ENCODE measurements at places on chromosomes 5 and 9. TPM values are rescaled to one million over a fixed set of nuclear protein-coding genes. Genes with fewer than 3 reads are reported as not detected.

DNA sequence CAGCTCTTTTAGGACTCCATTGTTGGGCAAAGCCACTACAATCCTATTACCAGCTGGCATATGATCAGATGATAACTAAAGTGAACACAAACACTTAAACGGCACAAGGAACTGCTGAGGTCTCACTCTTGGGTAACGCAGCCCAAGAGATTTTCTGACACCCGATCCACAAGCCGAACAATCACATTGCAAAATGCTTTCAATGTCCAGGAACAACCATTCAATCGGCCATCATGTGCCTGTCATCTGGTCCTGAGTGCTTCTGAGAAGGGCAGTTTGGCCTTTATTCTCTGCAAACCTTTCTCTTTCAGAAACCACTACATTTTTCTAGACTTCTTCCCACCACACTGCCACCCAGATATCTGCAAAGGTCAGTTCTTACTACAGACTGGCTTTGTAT is 283.1 kb downstream of the GLIS3 start:
- DNase-seq: no peak

GCNT1 gene
- 20.2 TPM for polyA plus RNA-seq

IFNA13 gene
- polyA plus RNA-seq: not detected

TAF11L10 gene
- polyA plus RNA-seq: not detected

GRCh38 chr9:92180669-92181181 is 65.5 kb upstream of the SPTLC1 start:
- DNase-seq: peak; percentile 18

CTXN3 gene
- 0.57 TPM for polyA plus RNA-seq

DNA sequence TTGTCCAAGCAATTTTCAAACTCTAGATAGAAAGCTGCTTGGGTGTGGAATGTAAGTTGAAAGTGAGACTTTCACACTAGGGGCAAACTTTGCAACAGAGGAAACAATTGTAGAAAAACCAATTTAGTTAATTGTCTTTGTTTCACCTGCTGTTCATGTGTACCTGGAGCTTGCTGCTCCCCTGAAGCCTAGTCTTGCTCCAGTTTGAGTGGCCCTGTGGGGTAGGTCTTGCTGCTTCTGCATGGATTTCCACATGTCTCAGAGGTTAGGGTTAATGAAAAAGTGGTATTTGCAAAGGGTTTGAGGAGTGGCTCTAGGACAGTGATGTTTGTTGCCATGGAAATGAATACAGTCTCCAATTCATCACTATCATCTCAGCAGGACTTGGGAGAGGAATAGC is 182.2 kb downstream of the FSTL4 start:
- DNase-seq: no peak

DNA sequence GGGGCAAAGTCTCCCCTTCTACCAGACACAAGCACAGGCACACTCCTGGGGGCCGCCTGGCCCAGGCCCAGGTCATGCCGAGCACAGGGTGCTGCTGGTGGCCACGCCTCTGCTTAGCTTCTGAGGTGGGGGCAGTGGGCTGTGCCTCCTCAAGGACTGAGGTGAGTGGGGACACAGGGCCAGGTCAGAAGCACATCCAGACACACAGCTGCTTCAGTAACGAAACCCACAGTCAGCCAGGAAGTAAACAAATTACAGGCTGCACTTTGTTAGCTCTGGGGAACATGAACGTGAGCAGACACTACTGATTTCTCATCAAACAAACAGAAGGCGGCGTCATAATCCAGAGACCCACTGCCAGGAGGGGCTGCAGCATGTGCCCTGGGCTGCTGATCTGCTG is 192.4 kb downstream of the HSPA4 start:
- DNase-seq: no peak

GRCh38 chr5:3122216-3122615 is 370.7 kb upstream of the IRX2 start:
- DNase-seq: no peak

DNA sequence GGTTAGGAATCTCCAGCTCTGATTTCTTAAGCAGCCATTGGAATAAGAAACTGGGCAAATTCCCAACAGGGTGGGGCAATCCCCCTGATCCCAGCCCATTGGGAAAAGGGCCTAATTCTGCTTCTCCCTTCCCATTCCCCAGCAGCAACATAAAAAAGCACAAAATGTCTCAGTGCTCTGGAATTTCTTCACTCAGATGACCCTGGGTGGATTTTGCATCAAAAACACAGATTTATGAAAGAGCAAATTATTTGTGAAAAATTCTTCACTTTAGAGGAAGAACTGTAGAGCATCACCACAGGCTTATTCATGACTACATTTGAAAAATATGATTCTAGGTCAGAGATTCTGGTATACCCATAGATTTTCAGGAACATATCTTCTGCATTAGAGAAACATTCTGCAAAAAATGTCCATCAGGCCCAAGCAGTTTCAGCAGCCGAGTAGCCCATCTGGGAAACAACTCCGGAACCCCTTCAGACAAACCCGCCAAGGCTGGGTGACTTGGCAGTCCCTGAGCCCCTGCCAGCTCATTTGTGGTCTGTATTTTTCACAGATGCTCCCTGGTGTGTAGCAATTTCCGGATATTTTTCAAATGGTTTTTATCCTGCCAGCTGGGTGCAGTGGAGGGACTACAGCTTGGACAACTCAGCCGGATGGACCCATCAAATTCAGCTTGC is 102.1 kb upstream of the RANBP3L start:
- no peak for DNase-seq

FGF10 gene
- 5.0 TPM for polyA plus RNA-seq

- peak; percentile 62 for DNase-seq
These were observed 66.4 kb downstream of the MACROH2A1 start for GRCh38 chr5:135332519-135333150.

DNA sequence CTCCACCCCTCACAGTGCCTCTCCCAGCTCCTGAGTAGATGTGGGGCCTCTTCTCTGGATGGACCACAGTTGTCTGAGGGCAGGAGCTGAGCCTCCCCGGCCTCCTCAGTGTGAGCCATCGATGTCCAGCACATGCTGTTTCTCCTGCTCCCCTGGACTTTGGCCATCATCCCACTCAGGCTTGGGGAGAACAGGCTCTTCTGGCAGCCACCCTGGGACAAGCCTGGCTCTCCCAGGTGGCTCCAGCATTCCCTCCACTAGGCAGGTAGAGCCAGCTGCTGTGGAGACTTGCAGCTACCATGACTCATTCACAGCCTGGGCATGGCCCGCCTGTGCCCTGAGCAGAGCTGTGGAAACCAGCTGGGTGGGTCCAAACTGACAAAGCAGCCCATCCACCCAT is 77.0 kb downstream of the CSNK1A1 start:
- DNase-seq: no peak

DNA sequence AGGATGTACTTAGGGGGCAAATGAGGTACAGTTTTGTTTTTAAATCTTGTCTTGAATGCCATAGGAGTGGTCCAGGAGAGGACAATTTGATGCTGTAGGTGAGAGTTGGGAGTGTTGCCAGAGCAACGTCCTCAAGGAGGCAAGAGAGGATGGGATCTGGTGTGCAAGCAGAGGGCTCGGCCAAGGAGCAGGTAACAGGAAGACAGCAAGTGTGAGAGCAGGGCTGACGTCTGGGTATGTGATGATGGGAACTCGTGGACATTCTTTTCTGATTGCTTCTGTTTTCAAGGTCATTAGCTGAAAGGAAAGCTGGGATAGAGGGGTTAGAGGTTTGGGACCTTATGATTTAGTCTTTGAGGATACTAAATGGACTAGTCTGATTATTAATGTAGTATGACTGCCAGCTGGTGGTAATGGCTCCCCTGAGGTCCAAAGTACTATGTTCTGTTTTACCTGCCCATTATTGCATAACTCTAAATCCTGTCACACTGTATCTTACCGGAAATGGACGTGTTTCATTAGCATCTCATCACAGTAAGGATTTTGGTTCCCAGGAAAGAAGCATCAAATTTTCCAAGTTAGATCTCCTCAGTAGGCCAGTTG is 15.4 kb downstream of the GNPDA1 start:
- no peak for DNase-seq

- peak; percentile 19 for DNase-seq
These were observed 605 bp downstream of the CHSY3 start for GRCh38 chr5:129904667-129905472.

DNA sequence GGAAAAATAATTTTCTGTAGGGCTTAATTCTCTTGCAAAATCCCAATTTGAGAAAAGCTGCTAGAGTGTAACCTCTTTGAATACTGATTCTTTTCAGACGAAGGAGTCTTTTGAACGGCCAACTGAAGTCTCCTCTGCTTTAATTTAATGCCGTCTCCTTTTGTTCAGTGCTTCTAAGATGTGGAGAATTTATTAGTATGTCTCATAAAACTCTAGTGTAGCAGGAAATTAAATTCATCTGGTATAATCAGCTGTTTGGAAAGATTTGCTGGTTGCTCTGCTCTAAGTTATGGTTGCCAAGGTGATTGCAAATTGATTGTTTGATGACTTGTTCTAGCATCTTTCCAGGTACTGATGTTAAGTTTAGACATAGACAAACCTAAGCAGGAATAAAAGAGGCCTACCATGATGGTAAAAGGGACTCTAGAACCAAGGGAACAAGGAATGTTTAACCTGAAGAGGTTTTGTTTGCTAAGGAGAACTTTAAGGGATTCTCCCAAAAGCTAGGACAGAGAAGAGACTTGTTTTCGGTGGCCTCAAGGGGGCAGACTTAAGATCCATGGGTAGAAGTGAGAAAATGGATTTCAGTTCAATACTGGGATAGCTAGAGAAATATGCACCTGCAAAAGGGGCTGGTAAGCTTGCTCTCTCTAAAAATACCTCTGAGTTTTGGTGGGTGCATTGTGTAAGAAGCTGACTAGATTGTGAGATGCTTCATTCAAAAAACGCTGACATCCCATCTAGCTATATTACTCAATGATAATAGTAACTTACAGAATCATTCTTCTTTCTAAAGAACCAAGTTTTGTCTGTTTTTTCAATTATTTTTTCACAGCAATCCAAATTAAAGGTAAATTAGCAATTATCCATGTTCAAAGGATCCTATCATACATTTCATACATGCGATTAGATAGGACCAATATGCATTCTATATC is 5.7 kb upstream of the ADRB2 start:
- DNase-seq: no peak

DNA sequence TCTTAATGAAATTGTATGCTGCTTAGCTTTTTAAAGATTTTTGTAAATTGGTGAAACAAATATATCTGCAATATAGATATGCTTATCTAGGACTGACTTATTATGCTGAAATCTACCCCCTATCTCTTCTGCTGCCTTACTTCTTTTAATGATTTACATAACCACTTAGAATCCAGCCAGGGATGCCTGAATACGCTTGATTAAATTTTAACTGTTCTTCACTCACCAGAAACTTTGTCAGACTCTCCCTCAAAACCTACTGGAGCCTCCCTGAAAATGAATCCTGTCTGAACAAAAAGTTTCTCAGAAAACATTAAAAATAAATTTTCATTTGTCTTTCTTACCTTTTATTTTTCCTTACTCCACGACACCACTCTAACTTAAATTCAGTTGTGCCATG is 111.7 kb downstream of the ST8SIA4 start:
- DNase-seq: no peak

DNA sequence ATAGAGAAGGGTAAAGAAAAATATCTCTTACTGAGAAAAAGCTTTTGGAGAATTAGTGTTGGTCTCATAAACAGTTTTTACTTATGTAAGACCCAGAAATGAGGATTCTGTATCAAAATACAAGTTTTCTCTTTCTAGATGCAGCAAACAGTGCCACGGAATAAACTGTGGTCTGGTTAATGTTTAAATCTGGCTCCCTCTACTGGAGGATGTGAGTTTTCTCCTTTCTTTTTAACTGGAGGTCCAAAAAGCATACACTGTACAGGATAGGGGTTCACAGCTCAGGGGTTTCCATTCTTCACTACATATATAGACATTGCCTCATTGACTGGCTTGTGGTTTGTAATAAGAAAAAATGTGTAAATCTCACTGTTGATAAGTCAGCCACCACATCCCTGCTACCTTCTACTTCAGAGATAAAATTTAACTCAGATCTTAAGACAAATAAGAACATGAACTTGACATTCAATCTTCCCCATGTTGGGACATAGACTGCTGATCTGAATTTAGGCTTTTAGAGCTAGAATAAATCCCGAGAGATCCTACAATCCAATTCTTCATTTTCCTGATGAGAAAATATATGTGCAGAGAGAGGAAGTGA is 98.9 kb downstream of the CFAP95 start:
- DNase-seq: peak; percentile 44

- DNase-seq: peak; percentile 74
These were observed 33.1 kb downstream of the BOD1 start for GRCh38 chr5:173583346-173583745.

TRAF1 gene
- polyA plus RNA-seq: 4.0 TPM

DNA sequence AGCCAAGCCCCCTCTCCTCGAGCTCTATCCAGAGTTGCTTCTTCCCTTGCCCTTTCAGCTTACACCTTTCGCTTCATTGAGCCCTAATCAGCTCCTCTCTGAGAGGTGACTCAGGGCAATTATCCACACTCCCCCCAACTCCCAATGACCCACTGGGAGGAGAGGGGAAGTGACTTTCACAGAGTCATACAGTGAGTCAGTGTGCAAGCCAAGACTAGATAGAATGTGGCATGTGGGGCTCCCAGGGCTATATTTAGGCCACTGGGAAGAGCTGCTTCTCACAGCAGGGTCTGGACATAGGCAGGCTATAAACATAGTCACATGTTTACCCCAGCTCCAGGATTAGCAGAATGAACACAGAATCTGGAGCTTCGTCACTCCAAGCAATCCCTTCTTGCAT is 57.4 kb downstream of the NRG2 start:
- no peak for DNase-seq

GRCh38 chr5:16936150-16936988 is at the start of gene MYO10:
TSS of gene MYO10 (minus strand) at chr5:16936288. CDS start at chr5:16935808, 480 bp downstream.
- DNase-seq: peak; percentile 62

- no peak for DNase-seq
These were observed 273.3 kb downstream of the MSX2 start for GRCh38 chr5:174997688-174998087.

DNA sequence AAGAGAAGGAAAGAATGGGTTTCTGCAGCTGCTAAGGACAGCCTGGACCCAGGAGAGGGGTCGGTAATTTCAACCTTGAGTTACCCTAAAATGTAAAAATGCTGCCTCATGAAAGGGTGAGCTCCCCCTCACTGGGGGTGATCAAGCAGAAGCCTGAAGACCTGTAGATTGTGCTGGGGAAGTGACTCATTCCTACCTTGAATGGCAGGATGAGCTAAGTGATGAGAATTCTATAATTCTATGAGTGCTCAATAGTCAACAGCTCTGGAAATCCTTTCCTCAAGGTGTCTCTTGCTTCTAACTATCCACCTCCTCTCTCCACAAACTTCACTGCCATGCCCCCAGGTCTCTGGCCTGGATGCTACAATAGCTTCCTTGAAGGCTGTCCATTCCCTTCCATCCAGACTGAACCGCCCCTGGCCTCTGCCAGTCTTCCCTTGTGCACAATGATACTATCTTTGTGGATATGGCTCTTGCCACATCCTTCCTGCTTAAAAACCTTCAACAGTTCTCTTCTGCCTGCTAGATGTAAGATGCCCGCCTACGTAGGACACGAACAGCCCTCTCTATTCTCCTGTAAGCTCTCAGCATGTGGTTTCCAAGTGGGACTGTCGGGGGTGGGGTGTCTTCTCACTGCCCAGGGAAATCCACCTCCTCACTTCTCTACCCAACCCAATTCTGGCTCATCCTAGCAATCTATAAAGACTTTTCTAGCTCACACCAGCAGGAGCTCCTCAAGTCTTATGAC is 50.6 kb downstream of the PTPN3 start:
- no peak for DNase-seq

GRCh38 chr5:124194282-124194681 is 552.2 kb downstream of the ZNF608 start:
- DNase-seq: no peak
